ENCODE measurements at places on chromosomes 3 and 15. TPM values are rescaled to one million over a fixed set of nuclear protein-coding genes. Genes with fewer than 3 reads are reported as not detected.

- no peak for DNase-seq
Observed at GRCh38 chr3:136624371-136624770, 127.8 kb downstream of the STAG1 start.

The MORC1 gene
- not detected for total RNA-seq

The LAMB2 gene
- total RNA-seq: 316 TPM

The NTRK3 gene
- not detected for total RNA-seq

GRCh38 chr3:105401691-105402149 lies 35.0 kb downstream of the ALCAM start:
- DNase-seq: no peak

- DNase-seq: peak; percentile 31
Observed at GRCh38 chr3:170717410-170718402, 131.8 kb upstream of the SLC7A14 start.

DNA sequence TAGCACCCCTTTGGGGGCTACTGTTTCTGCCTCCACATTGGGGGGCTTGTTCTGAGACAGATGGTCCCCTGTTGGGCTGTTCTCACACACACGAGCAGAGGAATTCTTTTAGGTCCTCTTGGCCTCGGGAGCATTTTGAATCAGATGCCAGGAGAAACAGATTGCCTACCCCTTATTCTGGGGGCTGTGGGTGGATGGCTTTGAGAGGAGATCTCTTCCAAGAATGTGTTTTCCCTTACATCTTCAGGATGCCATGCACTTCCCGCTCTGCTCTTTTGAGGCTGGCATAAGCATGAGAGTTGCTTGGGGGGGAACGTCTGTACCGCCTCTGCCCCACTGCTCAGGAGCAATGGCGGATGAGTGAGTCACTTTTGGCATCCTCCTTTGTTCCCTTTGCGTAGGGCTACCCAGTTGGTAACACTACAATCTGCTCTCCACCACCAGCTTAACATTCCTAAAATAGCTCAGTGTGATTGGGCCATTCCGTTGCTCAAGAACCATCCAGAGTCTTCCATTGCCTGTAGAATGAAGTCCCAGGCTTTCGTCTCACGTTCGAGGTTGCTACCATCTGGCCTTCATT lies 154.4 kb downstream of the RPLP1 start:
- no peak for DNase-seq

- no peak for DNase-seq
Observed at GRCh38 chr15:75229191-75230015, 27.7 kb downstream of the C15orf39 start.

GRCh38 chr3:127485396-127486170 lies 105.0 kb downstream of the TPRA1 start:
- DNase-seq: peak; percentile 0

GRCh38 chr15:66043264-66043663 lies 174.0 kb downstream of the RAB11A start:
- no peak for DNase-seq

The FMN1 gene
- 5.5 TPM for total RNA-seq

DNA sequence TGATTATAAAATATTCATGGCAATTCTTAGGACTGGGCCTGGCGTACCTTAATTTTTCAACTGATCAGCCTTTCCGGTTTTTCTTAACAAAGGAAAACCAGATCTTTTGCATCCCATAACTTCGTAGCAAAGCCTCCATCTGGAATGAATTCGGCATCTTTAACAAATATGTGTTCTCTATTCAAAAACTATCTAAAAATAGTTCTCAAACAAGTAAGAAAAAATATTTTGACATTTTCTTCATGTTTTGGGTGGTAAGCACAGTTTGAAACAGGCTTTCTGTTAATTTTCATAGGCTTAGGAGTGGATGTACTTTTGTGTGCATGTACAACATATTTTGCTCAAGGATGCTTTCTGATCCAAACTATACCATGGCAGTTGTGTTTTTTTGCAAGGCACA lies 55.1 kb downstream of the RBMS3 start:
- DNase-seq: no peak

The ATP10A gene
- 3.0 TPM for total RNA-seq

The SLC15A2 gene
- 10.7 TPM for total RNA-seq

DNA sequence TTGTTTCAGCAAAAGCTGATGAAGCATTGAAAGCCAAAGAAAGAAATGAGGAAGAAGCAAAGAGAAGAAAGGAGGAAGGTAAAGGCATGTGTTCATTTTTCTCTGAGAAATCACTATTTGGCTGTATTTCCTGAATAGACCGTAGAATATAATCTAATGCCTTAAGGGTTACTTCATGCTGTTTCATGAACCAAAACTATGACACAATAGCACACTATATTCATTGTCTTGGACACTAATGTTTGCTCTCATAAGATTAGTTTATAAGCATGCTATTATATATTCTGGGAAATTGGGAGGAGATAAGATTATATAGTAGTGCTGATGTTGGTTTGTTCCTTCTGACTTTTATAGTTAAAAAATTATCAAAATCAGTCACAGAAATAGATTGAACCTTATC lies 110.1 kb upstream of the MLF1 start:
- no peak for DNase-seq

GRCh38 chr3:14142567-14143270 lies 17.9 kb downstream of the TMEM43 start:
- no peak for DNase-seq

The CCNB2 gene
- total RNA-seq: 86.4 TPM

DNA sequence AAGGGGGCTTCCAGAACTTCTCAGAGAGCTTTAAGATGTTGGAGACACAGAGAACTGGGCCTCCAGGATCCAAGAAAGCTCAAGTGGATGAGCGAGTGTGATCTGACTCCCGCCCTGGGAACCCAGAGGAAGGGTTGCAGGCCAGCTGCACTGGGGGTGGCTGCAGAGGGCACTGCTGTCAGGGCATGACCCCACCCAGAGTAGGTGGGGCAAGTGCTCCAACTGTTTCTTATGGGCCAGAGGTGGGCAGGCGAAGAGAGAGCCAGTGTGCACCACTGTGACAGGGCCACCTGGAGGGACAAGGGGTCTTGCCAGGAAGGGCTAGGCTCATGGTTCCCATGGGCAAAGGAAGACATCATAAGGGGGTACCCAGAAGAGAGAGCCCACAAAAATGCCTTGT lies 48.8 kb downstream of the EXOG start:
- DNase-seq: no peak

The DAZL gene
- not detected for total RNA-seq

DNA sequence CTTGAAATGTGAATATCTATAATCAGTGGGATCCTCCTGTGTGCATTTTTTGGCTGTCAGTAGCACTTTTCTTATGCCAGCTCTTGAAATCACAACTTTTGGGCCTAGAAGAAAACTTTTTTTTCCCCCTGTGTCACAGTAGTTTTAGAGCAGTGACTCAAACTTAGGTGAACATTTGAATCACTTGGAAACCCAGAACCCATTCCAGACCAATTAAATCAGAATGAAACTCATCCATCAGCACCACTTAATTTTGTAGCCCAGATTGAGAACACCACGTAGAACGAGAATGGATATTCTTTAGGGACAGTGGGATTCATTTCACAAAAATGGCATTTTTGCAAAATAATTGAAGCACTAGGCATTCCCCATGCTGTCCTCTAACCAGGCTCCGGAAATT lies 224.8 kb upstream of the NANOGP8 start:
- DNase-seq: no peak

GRCh38 chr3:8663177-8664061 lies 18.8 kb upstream of the SSUH2 start:
- DNase-seq: peak; percentile 87

DNA sequence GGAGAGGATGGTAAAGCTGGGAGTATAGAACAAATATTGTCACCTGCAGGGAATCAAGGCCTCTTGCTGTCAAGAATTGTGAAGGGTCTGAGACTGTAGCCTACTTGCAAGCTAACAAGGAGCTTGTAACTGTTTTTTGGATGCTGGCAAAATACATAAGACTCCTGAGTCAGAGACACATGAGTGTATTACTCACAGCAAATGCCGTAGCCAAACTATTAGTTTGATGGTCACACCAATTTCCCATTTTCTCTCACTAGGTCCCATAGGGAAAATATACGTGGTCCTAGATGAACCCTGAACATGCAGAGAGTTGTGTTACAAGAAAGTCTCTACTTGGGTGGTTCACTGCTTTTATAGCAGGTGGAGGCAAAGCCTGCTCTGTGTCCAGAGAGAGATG lies 44.7 kb upstream of the LIPC start:
- no peak for DNase-seq

GRCh38 chr15:79884204-79884596 lies 12.6 kb downstream of the MTHFS start:
- DNase-seq: no peak

DNA sequence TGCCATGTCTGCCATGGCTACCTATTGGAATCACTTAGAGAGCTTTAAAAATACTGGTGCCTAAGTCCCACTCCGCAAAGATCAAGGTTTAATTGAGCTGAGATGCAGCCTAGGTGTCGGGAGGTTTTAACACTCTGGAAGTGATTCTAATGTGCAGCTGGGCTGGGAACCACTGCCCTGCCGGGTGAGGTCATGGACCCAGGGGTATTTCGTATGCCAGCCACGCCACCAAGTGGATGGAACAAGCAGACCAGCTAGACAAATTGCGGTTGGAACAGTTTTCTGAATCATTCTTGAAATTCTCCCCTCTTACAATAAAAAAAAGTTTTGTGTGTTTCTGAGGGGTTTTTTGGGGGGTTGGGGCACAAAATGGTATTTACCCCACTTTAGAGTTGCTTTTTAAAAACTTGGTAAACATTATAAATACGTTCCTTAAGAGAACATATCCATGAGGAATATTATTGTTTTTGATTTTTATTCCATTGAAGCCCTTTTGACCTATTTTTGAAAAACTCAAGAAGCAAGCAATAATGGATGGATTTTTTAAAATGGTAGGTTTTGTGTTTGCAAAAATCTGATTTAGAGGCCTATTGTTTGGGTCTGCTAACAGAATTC lies 66.2 kb upstream of the CSTA start:
- DNase-seq: peak; percentile 79

DNA sequence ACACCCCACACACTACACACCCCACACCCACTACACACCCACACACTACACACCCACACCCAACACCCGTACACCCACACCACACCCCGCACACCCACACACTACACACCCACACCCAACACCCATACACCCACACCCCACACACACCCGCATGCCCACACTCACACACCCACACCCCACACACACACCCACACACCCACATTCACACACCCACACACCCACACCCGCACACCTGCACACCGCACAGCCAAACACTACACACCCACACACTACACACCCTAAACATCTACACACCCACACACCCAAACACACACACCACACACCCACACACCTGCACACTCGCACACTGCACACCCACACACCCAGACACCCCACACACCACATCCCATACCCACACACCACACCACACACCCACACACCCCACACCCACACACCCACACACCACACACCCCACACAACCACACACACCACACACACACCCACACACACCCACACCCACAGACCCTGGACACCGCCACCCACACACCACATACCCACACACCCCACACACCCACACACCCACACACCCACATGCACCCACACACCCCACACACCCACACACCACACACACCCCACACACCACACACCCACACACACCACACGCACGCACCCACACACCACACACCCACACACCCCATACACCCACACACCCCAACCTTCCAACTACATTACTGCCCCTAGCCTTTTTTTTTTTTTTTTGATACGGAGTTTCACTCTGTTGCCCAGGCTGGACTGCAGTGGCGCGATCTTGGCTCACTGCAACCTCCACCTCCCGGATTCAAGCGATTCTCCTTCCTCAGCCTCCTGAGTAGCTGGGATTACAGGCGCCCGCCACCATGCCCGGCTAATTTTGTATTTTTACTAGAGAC lies 16.9 kb downstream of the CEP19 start:
- no peak for DNase-seq

DNA sequence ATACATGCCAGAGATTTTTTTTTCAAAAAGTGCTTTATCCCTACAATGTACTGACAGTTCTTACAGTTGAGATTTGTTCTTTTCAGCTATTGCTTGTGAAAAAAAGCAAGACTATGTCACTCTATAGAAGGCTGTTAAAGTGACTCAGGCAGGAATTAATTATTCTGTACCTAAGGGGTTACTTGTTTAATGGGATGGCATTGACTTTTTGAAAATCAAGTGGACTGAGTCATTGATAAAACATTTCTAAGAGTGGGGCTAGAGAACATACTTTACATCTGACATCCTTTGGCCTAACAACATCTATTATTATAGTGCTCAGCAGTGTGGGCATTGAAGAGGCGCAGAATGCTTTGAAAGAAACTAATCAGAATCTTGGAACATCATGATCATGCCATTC lies 34.3 kb downstream of the INTS14 start:
- no peak for DNase-seq

DNA sequence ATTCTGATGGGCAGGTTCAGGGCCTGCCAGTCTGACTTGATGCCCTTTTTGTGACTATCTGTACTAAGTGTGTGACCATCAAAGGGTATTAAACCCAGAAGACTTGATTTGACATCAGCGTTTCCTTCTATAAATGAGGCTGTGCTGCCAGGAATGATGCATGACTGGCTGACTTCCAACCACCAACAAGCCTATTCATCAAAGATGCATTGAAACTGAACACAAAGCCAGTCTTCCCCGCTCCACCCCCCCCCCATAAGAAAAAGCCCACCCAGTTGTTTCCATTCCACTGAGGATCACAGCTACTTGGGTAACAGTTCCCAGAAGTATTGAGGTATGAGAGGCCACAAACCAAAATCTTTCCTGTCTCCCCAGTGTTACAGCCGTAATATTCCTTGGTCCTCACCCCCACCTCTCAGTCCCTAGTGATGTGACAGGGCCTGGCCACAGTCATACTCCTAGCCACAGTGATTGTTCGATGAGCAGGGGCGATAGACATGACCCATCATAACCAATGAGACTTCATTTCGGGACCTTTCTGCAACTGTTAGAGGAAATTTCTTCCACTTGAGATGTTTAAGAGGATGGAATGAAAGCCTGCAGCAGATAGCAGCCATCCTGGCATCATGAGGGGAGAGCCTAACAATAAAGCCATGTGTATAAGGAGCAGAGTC lies 22.6 kb downstream of the SH3BP5 start:
- no peak for DNase-seq

- DNase-seq: no peak
Observed at GRCh38 chr3:174285242-174285864, 573.8 kb upstream of the NAALADL2 start.

The UBAP1L gene
- total RNA-seq: 5.2 TPM

All from Calu3 (cell line).